ENCODE measurements at places on chromosomes 1 and 21. TPM values are rescaled to one million over a fixed set of nuclear protein-coding genes. Genes with fewer than 3 reads are reported as not detected.

DNA sequence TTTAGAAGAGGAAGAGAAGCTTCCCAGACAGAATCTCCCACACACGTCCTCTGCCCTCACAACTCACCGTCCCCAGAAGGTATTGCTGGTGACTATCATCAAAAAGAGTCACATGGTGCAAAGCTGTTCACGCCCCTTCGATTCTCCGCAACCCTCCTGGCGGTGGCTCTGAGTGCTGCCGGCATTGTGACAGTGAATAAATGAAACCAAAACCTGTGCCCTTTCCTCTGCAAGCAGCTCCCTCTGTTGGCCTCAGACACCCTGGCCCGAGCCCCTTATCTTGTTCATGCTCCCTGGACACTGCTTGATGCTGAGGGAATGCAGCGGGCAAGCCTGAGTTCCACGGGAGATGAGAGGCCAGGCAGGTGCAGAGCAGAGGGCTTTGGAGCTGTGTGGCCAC, 510.3 kb downstream of the NPHP4 start:
- DNase-seq, result peak; percentile 10

The CCDC190 gene
- not detected for total RNA-seq

- DNase-seq, result no peak
Observed at GRCh38 chr21:45017039-45017960, 57.1 kb upstream of the ADARB1 start.

GRCh38 chr1:57797084-57797483, 373.2 kb upstream of the DAB1 start:
- DNase-seq, result no peak

DNA sequence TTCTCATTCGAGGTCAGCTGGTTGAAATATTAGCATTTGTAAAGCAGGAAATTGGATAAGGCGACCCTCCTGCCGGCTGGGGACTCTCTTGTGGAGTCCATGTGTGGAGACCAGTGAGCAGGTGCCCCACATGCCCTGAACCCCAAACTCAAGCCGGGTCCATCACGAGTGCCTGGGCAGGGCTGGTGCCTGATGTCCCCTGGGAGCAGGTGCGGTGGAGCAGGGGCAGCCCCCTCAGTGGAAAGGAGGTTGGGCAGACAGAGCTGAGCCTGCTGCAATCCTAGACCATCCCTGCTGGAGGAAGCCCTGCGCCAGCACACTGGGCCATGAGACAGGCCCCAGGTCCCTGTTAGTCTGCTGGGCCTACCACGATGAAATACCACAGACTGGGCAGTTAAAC, 395.6 kb downstream of the NPHP4 start:
- DNase-seq, result no peak

DNA sequence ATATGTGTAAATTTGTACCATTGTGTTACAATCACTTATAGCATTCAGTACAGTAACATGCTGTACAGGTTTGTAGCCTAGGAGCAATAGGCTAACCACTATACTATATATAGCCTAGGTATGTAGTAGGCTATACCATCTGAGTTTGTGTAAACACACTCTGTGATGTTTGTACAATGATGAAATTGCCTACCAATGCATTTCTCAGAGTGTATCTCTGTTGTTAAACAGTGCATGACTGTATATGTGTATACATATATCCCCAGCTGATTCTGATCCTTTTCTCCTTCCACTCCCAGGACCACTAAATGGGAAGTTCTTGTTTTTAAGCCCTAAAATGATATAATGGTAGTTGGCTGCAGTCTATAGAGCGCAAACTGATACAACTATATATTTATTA, 7.8 kb downstream of the GNPAT start:
- DNase-seq, result no peak

DNA sequence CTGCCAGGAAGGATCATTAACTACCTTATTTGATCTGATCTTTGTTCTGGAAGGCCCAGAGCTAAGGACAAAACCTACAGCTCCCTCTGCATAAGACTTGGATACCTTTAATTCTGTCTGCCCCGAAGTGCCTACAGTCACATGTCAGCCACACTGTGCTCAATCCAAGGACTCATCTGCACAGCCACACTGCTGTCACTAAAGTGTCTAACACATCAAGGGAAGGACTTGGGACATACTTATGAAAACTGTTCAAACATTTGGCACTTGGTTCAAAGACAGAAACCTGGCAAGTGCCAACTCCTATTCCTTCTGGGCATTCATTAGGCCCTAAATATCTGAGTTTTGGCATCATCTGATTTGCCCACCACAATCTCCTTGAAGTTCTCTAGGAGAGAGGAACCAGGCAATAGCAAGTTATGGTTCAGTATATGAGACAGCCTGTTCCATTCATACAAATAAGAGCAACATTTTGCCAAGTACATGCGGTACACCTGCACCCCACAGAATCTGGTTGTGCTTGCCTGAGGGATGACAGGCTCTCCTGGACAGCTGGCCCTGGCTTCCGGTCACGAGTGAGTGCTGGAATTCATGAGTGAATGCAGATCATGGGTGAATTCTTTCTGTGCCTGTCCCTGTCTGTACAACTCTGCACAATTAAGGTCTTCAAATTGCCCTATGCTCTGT, 105.9 kb downstream of the KCNK1 start:
- no peak for DNase-seq

The CD1B gene
- not detected for total RNA-seq

- no peak for DNase-seq
Observed at GRCh38 chr1:44973645-44974044, 12.8 kb downstream of the EIF2B3 start.

GRCh38 chr1:191348328-191348727, 809.9 kb upstream of the RGS18 start:
- DNase-seq, result no peak

The CLEC20A gene
- not detected for total RNA-seq

DNA sequence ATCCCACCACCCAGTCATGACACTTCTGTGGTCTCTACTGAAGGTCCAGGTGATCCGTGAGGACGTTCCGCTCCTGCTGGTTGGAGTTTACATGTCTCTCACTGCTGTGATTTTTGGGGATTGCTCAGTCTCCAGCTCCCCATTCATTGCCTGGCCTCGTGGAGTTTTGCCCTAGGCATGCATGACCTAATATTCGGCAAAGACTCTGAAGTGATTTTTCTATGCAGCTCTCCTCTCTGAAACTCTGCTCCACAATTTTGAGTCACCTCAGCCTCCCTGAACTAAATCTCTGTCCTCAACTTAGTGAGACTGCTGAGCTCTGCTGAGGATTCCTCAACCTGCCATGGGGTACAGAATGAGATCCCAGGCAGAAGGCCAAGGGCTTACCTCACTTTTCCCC, 174.4 kb upstream of the FGGY start:
- no peak for DNase-seq

DNA sequence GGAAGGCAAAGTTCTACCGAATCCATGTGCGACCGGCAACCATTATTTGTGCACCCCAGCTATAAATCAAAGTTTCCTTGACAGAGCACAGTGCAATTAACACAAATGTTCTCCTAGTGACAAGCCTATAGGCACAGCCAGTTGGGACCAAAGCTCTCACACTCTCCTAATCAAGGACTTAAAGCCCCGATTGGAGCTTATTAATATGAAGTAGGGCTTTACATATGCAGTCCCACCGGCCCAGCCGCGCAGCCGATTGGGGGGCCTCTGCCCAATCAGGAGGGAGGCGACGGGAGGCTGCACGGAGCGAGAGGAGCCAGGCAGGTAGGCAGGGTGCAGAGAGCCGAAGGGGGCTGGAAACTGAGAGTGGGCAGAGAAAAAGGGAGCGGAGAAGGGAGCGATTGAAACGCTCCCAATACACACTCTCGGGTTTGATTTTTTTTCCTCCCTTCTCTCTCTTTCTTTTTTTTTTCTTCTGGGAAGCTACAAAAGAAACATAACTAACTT, at the start of gene ESRRG:
Gene ESRRG (minus strand): TSS at position 156 of the 507 bp plus-strand sequence. CDS start 130 bp downstream, at position 26.
- DNase-seq, result no peak

- peak; percentile 43 for DNase-seq
Observed at GRCh38 chr1:167455786-167456446, 62.4 kb downstream of the CD247 start.

DNA sequence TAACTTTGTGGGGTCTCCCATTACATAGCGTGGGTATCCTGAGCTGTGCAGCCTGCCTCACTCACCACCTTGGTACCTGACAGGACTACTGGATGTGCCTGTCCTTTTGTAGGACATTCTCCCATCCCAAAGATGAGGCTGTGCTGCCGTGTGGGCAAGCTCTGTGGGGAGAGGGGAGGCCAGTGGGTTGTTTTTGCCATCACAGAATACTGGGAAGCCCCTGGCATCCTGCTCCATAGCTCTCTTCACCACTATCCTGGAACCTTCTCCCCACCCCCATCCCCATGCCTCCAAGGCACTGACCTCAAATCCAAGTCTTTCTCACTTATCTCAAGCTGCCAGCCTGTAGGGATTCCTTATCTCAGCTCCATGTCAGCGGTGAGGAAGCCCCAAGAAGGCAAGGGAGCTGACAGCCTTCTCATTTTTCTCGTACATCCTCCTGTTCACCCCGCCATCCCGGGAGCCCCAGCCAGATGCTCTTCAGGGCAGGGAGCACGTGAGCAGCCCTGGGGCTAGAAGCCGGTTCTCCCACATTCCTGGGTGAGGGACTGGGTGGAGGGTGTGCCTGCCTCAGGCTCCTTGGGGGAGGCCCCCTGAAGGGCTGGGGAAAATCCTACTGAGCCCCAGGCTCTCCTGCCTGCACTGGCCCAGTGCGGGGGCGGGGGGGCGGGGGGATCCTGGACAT, 2.4 kb upstream of the ELF3 start:
- DNase-seq, result no peak

GRCh38 chr1:30892671-30893073, 15.9 kb downstream of the SDC3 start:
- no peak for DNase-seq

The INTS7 gene
- 35.2 TPM for total RNA-seq

The NECTIN4 gene
- total RNA-seq, result 0.09 TPM

GRCh38 chr1:200376528-200376927, 33.3 kb downstream of the ZNF281 start:
- DNase-seq, result no peak

DNA sequence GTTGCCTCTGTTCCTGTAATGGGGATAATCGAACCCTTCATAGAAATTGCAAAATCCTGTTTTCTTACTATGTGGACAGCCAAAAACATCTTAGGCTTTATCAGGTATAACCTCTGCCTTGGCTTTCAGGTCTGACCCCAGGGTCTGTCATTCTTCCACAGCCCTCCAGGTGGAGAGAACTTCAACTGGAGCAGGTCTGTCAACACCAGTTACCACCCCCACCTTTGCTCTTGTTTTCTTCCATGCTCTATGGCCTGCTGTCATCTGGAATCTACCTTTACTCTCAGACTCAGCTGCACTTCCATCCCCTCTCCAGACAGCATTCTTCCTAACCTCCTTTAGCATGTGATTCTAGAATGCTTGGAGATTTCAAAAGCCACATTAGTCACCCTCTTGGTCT, 10.4 kb upstream of the GJA9 start:
- DNase-seq, result no peak

- DNase-seq, result no peak
Observed at GRCh38 chr1:19112891-19113696, 97.0 kb downstream of the UBR4 start.

DNA sequence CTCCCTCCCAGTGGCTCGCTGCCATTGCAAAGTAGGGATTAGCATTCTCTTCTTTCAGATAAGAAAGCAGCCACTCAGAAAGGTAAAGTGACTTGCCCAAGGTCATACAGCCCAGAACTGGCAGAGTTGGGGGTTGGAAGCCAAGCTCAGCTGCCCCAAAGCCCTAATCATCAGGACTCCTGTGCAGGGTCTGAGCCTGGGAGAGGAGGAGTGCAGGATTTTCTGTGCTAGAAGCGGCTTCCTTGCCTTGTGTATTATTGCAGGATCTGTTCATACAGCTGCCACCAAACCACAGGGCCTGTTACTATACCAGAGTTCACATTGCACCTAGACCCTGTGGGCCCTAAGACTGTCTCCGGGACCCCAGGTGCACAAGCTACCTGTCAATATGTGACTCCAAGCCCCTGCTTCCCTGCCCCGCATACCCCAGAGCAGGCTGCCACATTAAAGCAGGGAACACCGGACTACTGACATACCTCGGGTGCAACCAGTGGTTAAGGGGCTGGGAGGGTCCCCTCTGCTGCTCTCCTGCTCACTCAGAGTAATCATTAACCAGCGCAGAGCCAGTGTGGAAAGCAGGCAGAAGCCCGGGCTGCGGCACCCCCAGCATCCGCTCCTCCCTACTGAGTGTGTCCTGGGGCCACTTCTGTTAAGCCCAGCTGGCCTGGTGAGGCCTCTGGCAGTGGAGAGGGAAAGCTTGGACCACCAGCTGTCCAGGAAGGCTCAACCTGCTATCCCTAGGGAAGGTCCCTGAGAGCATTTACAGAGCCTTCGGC, 15.8 kb downstream of the HSPG2 start:
- DNase-seq, result no peak

DNA sequence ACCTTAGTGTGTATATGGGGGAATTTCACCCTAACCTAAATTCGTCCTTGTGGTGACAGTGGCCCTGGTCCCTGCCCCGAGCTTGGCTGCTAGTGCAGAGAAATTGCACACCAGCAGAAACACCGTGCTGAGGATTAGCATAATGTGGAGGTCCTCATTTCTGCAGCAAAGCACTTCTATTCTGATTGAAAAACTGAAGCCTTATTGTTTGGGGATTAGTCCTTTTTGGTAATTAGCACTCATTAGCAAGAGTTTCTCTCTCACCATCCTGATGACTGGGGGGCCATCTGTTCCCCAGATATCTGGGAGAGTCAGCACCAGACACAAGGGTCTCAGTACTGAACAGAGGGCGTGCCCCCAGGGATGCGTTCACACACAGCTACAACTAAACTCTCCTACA, 55.2 kb downstream of the AJAP1 start:
- DNase-seq, result no peak

DNA sequence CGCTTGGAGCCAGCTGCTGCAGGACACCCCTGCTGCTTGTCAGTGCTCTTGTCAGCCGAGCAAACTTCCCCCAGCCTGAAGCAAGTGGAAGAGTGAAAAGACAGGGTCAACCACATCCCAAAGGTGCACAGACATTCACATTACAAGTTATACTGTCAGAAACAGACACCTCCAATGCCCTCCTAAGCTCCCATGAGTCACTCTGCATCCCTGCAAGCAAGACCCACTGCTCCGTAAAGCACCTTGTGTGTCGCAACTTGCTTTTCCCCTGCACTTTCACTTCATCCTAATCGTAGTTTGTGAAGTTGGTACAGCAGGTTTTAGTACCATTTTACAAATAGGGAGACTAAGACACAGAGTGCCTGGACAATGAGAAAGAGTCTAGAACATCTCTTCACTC, 51.1 kb downstream of the KCNH1 start:
- DNase-seq, result no peak

The CD52 gene
- 388 TPM for total RNA-seq

All from CD8-positive, alpha-beta memory T cell (primary cell).